Foreskin fibroblast (primary cell): ENCODE measurements at places on chromosomes 7 and 10.
A peak's percentile ranks its signal among the peaks of the same experiment; 100 is the strongest.

DNA sequence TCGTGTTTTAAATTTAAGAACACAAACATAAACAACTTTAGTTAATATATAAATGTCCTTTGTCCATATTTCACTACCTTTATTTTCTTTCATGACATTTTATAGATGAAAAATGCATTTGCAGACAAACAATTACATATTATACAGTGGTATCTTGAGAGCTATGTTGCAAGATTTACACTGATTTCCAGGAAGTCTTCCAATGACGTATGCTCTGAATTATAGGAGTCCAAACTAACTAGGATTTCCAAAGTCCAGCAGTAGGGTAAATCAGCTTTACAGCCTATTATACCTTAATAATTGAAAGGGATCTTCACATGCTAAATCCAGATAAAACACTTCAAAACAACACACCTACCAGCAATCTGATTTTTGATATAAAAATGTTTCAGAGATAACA is 69.4 kb downstream of the HYCC1 start:
- peak; percentile 65 for DNase-seq

DNA sequence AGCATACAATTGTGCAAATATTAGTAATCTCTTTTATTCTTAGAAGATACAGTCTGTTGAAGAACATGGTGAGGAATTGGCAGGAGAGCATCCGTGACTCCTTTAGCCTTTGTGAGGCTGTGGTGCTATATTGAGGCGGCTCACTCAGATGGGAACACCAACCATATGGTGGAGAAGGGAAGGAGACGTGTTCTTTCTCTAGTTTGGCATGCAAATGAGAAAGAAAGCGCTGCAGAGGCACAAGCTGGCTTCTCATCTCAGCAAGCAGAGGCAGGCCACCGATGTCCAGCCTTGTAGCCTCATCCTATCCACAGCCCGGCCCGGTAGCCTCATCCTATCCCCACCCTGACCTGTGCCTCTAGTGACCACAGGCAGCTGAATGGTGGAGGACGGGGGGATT is 288.3 kb downstream of the CAMK1D start:
- no peak for DNase-seq

DNA sequence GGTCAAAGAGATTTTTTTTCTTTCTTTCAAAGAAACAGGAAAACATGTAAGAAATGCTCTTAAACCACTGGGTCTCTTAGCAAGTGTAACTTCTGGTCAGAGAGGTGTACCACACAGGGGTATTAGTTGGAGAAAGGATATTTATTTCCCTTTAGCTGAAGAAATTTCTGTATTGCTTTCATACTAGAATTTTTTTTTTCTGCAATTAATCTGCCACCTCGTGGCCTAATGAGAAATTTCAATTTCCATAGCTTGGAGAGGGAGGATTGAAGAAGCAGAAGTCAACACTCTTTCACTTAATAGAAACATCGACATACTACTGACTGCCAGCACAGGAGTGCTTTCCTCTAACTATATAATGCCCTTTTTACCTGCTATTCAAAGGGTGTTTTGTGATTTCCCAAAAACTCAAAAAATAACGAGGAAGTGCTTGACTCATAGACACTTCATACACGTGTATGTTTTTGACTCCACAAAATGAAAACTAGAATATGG is 177.6 kb upstream of the NAMPT start:
- no peak for DNase-seq

DNA sequence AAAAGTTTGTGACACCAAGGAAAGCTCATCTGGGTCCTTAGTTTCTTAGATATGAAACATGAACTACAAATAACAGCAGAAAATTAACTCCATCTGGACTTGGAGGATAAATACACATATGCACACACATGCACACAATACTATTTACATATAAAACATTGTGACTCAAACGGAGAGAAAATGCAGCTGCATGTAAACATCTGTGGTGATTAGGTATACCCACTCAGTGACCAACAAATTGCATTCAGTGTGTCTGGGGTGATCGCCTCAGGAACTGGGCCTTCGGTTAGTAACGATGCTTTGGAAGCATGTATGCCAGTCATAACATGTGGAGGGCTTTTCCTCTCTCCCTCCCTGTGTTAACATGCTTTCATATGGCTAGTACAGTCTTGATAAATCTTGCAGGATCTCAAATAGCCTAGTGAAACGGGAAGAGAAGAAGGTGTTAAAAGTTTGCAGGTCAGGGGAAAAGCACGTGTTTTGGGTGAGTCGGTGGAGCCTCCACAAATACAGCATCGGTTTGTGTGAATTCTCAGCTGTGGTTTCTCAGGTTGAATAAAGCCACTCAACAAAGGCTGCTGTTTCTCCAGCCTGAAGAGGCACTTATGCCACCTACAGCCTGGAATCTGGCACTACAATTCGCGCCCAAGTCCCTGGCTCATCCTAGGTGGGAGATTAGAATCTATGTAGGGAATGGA is 8.7 kb upstream of the GLRX3 start:
- DNase-seq = peak; percentile 57

DNA sequence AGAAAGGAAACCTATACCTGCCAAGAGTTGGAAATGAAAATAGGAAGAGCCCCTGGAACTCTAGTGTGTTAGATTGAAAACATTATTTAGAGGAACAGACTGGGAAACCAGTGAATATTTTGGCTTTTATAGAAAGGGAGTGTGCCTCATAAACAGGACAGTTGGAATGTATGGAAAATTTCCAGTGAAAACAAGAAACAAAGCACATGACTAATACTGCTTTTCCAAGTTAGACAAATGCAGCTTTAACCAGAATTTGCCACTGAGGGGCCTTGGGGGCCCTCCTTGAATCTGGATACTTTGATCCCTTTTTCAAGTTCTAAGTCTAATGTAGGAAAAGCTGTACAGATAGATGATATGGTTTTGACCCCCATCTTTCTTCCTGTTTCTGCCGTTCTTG is 21.2 kb downstream of the ITGB8 start:
- DNase-seq = no peak

- DNase-seq = no peak
Observed at GRCh38 chr7:132558815-132559214, 17.5 kb downstream of the PLXNA4 start.

- DNase-seq = peak; percentile 60
Observed at GRCh38 chr7:80387634-80388193, 124.2 kb downstream of the GNAT3 start.

DNA sequence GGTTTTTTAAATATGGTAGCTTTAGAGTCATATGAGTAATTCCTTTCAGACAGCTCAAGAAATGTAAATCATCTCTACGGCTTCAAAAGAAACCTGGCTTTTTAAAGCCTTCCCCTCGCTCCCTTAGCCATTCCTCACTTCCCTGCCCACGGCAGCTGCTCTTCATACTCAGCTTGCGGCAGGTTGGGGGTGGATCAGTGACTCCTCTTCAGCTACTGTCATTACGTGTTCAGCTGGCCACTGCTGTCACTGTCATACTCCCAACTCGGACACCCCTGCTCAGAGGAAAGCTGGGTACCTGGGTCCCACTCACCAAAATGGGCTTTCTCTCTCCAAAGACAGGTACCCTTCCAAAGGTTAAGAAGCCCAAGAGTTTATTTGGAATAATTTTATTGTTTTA is 6.6 kb downstream of the YWHAG start:
- peak; percentile 16 for DNase-seq

- DNase-seq = no peak
Observed at GRCh38 chr7:123492485-123492884, 41.9 kb downstream of the IQUB start.

DNA sequence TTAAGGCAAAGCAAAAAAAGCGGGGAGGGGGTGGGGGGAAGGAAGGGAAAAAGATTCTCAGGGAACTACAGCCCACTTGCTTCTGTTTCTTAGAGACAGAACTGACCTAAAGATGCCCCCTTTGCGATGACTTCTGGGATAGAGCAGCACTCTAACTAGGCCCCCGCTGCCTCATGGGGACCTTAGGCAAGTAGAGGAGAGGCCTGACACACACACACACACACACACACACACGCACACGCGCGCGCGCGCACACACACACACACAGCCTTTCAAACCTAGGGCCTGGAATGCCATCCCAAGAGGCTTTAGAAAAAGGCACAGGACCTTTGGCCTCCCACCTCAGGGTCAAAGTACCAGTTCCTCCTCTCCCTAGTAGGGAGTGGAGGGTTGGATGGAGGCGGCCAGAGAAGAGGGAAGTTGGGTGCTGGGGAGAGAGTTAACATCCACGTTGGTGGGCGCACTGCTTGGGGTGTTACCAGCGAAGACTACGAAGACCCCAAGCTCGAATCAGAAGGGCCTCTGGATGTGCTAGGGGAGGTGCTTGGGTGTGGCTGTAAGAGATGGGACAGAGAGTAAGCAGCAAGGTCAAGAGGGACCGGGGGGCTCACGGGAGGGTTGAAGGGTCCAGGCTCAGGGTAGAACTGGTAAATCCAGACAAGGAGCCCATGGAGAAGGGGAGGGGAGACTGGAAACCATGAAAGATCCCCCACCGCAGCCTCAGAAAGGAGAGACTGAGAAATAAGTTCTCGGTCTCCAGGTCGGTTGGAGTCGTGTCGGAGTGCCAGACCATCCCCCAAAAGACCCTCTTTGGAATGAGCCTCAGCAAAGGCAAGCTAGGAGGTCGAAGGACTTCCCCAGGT is 1.2 kb upstream of the COL1A2 start:
- peak; percentile 74 for DNase-seq

GRCh38 chr10:132328738-132329137 is 3.3 kb upstream of the LRRC27 start:
- DNase-seq = no peak

- DNase-seq = peak; percentile 62
Observed at GRCh38 chr10:110865186-110865808, 6.4 kb upstream of the PDCD4 start.

DNA sequence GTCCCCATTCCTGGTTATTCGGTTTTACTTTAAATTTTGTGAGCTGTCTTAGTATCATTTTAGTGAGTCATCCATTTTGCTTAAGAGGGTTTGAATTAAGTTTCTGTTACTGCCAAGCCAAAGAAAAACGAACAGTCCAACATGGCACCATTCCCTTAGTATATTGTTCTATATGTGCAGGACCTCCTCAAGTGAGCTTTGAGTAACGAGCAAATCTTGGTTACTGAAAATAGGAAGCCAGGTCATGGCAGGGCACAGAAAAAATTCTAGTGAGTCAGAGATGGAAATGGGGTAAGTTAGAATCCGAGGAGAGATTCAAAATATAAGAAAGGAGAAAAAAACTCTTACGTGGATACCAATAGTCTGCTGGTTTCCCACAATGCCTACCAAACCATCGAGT is 292.9 kb downstream of the BAMBI start:
- DNase-seq = no peak

- DNase-seq = no peak
Observed at GRCh38 chr7:66054063-66054462, 21.6 kb upstream of the ASL start.

GRCh38 chr7:22093001-22093400 is 147.3 kb upstream of the CDCA7L start:
- DNase-seq = peak; percentile 48

DNA sequence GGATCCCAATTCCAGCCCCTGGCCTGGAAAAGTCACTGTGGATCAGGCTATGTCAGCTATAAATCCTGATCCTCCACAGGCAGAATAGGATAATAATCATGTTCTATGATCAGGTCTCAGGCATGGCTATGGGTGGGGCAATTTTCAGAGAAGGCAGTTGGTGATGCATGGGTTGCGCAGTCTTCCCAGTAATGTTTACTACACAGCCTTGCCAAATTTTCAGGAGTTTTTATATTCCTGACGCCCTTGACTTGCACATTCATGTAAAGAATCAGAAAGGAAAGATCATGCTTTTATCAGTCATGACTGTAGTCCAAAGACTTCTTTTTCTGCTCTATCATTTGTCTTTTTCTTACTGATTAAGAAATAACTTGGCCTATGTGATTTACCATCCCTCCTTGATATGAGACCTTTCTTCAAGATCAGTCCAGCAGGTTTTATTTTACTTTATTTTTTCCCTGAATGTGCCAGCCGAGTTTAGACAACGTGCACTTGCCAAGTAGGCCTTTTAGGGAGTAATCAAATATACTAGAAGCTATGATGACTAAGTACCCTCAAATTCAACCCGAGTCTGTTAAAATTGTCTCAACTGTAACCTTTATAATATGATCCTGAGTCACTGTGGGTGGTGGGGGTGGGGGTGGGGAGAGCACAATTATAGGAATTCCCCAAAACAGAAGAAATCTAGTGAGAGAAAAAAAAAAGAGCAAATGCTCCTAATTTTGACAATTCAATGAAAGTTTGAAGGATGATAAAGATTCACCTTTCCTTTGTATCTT is 31.9 kb downstream of the ARL4A start:
- DNase-seq = peak; percentile 67

GRCh38 chr10:62268027-62268398 is 631 bp downstream of the RTKN2 start:
- no peak for DNase-seq

DNA sequence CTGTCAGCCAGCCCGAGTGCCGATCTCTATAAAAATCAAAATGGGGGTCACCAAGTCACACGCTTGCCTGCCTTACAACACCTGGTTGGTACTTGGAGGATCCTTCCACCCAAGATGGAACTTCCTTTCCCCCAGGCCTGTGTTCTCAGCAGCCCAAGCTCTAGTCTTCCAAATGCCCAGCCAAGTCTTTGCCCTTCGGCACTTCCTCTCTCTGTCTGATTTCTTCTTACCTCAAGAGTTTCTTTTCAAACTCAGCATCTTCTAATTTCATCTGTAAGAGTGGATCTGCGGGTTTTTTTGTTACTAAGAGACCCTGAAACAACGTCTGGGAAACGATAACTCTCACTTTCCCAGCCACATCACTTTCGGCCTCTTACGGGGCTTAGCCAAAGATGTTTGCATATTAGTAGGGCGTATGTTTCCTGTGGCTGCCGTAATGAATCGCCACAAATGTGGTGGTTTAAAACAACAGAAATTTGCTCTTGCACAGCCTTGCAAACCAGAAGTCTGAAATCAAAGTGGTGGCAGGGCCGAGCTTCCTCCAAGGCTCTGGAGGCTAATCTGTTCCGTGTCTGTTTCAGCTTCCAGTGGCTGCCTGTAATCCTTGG is 219.9 kb downstream of the TCF7L2 start:
- DNase-seq = no peak

- no peak for DNase-seq
Observed at GRCh38 chr10:1203216-1203615, 147.0 kb downstream of the WDR37 start.

GRCh38 chr10:77501152-77501845 is 136.3 kb downstream of the KCNMA1 start:
- peak; percentile 98 for DNase-seq

DNA sequence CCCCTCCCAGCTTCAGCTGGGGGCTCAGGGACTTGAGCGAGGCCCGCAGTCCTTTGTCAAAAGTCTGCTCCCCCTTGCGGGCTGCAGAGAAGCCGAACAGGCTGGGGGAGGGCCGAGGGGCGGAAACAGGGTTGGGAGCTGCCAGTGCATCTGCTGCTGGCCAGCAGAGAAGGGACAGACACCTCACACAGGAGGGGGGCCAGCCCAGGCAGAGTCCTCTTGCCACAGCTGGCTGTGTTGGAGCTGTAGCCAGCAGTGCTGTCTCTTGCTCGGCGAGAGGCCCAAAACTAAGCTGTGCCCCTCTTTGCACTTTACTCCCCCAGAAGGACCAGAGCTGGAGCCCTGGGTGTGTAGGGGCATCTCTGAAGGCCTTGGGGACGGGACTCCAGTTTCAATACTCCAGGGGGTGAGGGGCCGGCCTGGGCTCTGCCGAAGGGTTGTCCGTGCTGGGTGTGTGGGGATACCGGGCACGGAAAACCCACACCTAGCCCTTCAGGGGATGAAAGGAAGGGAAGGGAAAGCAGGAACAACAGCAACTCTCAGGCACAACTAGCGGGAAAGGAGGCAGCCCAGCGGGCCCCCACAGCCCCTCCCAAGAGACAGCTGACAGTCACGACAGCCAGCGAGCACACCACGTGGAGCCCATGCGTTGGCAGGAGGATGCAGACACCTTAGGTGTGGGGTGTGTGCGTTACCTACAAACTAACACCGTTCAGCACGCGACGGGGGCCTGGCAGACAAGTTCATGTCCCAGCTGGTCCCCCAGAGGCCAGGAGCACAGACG is 17.8 kb downstream of the YKT6 start:
- no peak for DNase-seq
